CD4-positive, alpha-beta memory T cell (primary cell): ENCODE measurements at places on chromosomes 11 and 22. TPM values are rescaled to one million over a fixed set of nuclear protein-coding genes. Genes with fewer than 3 reads are reported as not detected.

GALNT18 gene
- total RNA-seq, result not detected

C11orf42 gene
- total RNA-seq, result not detected

VPS51 gene
- 226 TPM for total RNA-seq

FOLR2 gene
- total RNA-seq, result not detected

CASP12 gene
- total RNA-seq, result not detected

F2 gene
- not detected for total RNA-seq

APOL4 gene
- total RNA-seq, result not detected

NLRX1 gene
- 8.8 TPM for total RNA-seq

OR52I2 gene
- total RNA-seq, result not detected

GRCh38 chr11:20397281-20397680 lies 9.8 kb downstream of the PRMT3 start:
- peak; percentile 34 for DNase-seq

DNA sequence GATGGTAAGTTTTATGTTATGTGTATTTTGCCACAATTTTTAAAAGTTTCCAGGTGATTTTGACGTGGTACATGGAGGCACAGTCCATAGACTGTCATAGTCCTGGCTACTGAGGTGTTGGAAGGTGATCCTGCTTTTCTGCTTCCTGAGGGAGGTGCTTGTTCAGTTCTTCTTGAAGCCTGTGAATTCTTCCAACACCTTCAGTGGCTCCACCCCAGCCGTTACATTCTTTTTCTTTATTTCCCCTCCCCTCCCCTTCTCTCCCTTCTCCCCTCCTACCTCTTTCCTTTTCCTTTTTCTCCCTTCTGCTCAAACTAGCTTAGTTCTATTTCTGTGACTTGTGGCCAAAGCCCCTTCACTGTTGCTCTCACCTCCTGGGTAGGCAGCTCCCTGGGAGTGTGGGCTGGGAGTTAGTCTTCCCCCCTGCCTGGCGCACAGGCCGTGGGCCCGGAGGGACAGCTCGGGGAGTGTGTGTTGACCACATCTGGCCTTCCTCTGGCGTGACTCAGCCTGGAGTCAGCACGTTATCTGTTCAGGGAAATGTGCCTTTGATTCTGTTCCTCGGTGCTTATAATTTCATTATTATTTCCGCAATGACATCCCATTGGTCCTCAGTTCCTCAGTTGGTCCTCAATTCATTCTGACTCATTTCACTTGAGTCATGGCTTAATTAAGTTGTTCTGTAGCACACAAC lies 566.2 kb downstream of the TBC1D22A start:
- no peak for DNase-seq

- DNase-seq, result no peak
Measured at GRCh38 chr22:30080805-30081204, 541 bp downstream of the HORMAD2 start.

GRCh38 chr22:32622744-32623110 lies 148.1 kb downstream of the FBXO7 start:
- no peak for DNase-seq

DNA sequence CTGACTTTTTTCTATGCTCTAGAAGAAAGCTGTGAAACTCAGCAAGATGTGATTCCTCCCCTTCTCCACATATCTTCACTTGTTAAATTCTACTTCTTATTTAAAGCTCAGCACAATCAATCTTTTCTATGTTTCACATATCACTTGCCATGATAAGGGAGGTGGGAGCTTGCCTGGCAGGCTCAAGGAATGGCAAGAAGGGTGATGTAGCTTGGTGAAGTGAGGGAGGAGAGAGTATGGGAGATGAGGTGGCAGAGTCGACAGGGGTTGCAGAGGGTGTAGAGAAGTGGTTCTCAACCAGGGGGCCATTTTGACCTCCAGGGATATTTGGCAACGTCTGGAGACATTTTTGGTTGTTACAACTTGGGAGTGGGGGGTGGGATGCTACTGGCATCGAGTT lies 120.6 kb upstream of the TIMP3 start:
- no peak for DNase-seq

GRCh38 chr22:49334449-49334789 lies 493.3 kb downstream of the BRD1 start:
- no peak for DNase-seq

- no peak for DNase-seq
Measured at GRCh38 chr22:47572443-47572842, 810.0 kb downstream of the TBC1D22A start.

DNA sequence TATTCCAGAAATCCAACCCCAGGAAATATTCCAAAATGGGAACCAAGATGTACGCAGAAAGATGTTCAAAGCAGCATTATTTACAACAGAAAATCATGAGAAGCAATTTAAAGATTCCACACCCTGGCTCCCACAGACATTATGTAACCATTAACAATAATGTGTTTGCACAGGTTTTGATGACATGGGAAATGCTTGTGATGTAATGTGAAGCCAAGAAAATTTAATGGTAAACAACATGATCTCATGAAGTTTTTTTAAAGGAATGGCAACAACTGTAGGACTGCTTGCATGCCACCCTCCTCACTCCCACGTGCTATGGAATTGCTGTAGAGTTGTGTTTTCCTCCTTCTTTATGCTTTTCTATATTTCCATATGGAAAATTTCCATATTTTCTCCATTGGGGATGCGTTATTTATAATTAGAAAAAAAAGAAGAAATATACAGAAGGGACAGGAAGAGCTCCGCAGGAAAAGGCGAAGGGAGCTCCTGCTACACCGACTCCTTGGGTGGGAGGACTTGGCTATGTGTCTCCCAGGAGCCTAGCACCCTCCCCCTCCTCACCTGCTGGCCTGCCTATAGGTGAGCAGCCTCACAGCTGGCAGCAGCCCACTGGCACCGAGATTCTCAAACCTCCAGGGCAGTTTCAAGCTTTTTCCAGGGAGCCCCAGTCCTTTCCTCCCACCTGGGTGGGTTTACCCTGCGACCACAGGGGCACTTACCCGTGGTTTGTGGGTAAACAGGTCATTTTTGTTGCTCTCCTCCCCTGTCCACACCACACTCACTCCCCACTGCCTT lies 20.9 kb downstream of the LRFN4 start:
- DNase-seq, result no peak

GRCh38 chr11:126317756-126318573 lies 14.1 kb downstream of the DCPS start:
- DNase-seq, result no peak

DNA sequence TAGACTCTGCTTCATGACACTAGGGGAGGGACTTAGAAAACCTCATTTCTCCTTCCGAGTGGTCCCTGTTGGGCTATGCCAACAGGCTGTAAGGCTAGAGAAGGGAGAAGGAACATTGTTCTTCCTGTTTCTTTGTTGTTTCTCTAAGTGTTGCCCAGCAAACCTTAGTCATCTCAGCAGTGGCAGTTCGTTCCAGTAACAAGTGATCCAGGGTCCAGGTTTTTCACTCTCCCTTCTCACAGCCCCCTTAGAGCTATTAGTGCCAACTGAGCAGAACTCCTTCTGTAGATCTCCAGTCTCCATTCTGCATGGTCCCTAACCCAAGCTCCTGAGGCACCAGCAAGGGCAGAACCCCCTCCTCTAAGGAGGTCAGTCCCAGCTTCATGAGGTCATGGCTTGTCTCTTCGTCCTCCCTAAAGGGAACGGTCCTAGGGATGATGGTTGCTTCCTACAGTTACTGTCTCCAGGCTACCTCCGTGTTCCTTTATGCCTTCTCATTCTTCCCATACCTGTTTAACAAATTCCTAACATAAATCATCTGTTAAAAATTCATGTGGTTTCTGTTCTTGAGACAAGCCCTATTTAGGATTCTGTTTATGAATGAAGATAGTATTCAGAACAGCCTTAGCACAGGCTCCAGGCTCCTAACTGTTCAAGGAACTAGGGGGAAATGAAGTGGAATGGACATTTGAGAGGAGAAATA lies 168.6 kb upstream of the UBASH3B start:
- DNase-seq, result no peak

DNA sequence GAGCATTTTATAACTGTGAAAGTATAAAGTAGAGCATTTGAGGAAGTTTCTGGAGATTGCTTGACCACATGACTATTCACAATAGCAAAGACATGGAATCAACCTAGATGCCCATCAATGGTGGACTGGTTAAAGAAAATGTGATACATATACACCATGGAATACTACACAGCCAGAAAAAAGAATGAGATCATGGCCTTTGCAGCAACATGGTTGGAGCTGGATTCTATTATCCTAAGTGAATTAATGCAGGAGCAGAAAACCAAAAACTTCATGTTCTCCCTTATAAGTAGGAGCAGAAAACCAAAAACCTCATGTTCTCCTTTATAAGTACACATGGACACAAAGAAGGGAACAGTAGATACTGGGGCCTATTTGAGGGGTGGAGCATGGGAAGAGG lies 30.3 kb downstream of the UVRAG start:
- no peak for DNase-seq

GRCh38 chr11:78231962-78232501 lies 43.3 kb downstream of the USP35 start:
- DNase-seq, result no peak

DNA sequence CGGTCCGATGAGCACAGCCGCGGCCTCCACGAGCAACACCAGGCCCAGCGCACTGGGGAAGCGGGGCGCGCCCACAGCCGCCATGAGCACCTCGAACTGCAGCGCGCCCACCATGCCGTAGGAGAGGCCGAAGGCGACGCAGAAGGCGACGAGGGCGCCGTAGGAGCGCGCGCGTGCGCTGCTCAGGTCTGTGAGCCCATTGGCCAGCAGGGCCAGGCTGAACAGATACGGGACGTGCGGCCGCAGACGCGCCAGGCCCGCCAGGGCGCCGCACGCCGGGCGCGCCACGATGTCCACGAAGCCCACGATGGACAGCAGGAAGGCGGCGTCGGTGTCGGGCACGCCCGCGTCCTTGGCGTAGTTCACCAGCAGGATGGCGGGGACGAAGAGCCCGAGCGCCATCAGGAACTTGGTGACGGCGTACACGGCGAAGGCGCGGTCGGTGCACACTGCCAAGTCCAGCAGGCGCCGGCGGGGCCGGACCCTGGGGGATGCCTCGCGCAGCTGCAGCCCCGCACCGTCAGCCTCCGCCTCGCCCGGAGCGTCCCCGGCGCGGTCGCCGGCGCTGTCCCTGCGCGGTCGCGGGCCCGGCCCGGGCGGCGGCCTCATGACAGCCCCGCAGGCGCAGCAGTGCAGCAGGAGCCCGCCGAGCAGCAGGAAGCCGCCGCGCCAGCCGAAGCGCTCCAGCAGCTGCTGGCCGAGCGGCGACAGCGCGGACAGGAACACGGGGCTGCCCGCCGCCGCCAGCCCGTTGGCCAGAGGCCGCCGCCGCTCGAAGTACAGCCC lies 2.9 kb downstream of the SLC16A8 start:
- DNase-seq, result no peak

DNA sequence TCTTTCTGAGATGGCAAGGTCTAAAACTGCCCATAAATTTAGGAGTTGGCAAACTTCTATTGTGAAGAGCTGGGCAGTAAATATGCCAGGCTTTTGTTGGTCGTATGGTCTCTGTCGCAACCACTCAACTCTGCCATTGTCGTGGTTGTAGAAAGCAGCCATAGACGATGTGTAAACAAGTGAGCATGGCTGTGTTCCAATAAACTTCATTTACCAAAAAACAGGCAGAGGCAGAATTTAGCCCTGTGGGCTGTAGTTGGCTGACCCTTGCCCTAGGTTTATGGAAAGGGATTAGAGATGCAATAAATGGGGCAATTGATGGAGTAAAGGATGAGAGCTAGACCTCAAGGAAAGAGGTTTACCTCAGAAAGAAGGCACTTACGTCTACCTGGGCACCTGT lies 17.6 kb downstream of the YPEL4 start:
- DNase-seq, result no peak

DNA sequence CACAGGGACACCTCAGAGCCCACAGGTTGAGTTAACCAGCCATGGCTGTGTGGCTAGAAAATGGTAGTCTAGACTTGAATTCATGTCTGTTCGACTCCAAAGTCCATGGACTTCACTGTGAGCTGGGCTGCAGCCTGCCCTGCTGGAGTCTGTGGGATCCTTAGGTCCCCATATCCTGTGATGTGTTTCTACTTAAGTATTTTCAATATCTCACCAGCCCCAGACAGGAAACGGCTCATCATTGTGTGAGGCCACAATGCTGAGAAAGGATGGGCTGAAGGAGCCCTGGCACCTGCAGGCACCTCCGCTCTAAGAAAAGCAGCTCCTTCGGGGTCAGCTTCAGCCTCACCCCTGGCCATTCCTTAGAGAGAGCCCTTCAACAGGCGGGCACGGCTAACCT lies 93.1 kb downstream of the NAT10 start:
- no peak for DNase-seq

GRCh38 chr11:128860571-128861361 lies 6.3 kb downstream of the KCNJ1 start:
- DNase-seq, result no peak

GRCh38 chr11:12117200-12117599 lies 6.8 kb downstream of the MICAL2 start:
- DNase-seq, result no peak

GRCh38 chr11:95897731-95898130 lies 26.2 kb downstream of the MTMR2 start:
- no peak for DNase-seq

DNA sequence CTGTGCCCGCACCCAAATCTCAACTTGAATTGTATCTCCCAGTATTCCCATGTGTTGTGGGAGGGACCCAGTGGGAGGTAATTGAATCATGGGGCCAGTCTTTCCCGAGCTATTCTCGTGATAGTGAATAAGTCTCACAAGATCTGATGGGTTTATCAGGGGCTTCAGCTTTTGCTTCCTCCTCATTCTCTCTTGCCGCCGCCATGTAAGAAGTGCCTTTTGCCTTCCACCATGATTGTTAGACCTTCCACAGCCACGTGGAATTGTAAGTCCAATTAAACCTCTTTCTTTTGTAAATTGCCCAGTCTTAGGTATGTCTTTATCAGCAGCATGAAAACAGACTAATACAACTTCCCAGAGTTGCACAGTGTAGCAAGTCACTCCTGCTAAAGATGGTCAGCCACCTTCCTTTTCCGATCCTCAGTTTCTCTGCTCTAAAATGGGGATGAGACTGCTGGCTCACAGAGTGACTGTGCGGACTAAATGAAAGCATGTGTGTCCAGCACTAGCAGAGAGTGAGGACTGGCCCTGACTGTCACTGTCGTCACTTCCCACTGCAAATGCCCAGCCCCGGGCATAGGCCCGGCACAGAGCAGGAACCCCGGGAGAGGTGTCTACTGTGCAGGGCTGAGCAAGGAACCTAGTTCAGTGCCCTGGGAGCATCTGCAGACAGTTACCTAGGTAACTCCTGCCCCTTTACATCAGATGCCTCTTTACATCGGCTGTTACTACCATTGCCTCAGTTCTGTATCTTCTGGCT lies 9.5 kb downstream of the TSKU start:
- no peak for DNase-seq

DNA sequence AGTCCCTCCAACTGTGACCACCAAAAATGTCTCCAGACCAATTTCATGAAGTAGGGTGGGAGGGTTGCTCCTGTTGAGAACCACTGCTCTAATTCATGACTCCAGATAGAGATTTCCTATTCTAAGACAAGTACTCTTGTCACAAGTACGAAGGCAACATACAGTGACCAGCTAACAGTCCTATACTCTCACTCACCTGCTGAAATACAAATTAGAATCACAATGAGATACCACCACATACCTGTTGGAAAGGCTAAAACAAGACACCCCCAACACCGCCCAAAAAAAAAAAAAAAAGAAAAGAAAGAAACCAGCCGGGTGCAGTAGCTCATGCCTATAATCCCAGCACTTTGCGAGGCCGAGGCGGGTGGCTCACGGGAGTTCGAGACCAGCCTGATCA lies 310.5 kb downstream of the SWAP70 start:
- no peak for DNase-seq
